ENCODE measurements at places on chromosomes 7 and 10. TPM values are rescaled to one million over a fixed set of nuclear protein-coding genes. Genes with fewer than 3 reads are reported as not detected.

DNA sequence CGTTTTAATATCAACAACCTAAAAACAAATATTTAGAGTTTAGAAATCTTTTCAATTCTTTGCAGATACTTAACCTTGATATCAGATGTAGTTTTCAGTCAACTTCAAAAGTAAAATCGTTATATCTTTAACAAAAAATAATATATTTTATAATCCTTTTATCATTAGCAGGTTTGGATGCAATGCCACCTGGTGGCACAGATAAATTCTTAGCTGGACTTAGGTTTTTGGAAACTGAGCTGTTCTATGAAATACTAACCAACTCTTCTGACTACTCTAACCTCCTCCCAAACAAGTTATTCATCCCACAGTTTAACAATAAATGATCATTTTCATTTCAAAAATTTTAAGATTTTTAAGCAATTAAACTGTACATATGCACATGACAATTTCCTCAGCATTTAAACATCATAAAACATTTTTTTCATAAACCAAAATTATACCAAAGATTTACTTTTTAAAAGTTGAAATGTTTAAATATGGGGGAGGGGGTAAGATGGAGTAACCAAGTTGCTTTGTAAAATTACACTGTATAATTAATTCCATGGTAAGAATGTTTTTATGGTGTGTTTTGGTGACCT lies 56.9 kb downstream of the HIBADH start:
- DNase-seq = no peak

GRCh38 chr10:77357611-77358310 lies 279.8 kb downstream of the KCNMA1 start:
- no peak for DNase-seq

GRCh38 chr7:48971173-48971572 lies 46.8 kb downstream of the CDC14C start:
- no peak for DNase-seq

DNA sequence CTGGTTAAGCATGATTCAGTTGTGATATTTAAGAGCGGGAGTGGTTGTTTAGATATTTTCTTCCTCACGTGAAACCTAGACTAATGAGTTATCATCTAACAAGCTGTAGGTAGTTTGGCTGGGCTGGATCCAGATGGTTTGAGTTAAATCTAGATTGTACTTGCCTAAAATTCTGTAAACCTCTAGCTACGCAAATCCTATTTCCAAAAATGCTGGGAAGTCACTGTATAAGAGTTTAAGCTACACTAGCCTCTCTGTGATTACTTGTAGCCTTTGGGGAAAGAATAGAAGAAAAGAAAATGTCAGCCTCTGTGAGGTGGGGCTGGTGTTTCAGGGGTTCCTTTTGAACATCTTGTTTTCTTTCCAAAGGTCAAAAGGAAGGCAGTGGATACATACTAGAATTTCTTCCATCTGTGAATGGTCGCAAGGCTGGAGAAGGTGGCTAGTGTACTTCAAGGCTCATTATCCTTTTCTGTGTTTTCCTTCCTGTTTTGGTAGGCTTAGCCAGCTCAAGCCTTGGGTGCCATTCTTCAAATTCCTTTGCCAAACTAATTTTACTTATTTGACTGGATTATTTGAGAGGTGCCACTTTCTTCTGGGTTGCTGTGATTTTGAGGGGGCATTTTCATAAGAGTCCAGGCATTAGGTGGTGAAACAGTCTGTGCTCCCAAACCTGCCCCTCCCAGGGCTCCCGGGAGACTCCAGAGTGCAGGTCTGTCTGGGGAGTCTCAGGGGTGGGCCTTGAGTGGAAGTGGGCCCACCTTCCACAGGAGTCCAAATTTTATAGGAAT lies 5.2 kb upstream of the EN2 start:
- DNase-seq = no peak

GRCh38 chr10:131805696-131806095 lies 95.1 kb upstream of the PPP2R2D start:
- DNase-seq = no peak

DNA sequence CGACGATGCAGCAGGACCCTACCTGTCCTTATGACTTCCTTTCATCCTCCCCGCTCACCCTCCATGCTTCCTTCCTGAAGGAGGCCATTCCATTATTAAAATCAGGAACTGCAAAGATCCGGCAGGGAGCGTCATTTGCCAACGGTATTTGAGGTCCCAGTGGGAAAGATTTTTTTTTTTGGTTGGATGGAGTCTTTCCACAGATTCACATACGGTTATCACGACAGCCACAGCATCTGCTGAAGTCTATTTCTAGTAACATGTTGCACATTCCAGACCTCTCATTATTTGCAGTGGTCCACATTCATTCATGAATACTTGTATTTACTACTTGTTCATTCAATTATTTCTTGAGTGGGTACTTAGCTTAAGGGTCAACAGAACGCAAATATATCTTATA lies 94.7 kb upstream of the LYZL2 start:
- DNase-seq = no peak

The EFCAB10 gene
- 1.4 TPM for polyA plus RNA-seq

GRCh38 chr10:80612261-80612660 lies 74.6 kb downstream of the SH2D4B start:
- DNase-seq = no peak

- no peak for DNase-seq
These were observed 246.0 kb upstream of the KMT2E start for GRCh38 chr7:104767826-104768536.

The GOLGA7B gene
- polyA plus RNA-seq = 0.06 TPM

- DNase-seq = no peak
These were observed 316.7 kb upstream of the NPSR1 start for GRCh38 chr7:34341326-34341725.

The ACTL6B gene
- not detected for polyA plus RNA-seq

- no peak for DNase-seq
These were observed 98.9 kb downstream of the SVIL start for GRCh38 chr10:29535778-29536453.

The ZNF117 gene
- 18.9 TPM for polyA plus RNA-seq

The GIMAP6 gene
- polyA plus RNA-seq = 14.0 TPM

DNA sequence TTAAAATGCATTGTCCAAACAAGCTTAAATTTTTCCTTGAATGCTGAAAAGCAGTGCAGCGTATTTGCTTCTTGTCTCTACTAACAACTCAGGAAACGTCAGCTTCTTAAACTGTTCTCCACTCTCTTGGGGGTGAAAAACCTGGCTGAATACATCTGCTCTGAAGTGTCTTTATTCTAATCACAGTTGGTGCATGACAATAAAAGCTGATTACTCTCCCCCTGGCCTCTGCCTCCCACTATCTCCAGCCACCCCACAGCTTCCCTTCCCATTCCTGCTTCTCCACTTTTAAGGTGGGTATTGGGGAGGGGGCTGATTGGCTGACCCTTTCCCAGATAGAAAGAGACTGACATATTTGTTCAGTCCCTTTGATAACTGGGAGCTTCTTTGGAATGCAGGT lies 456.0 kb downstream of the SORCS1 start:
- no peak for DNase-seq

The IFIT2 gene
- 5.5 TPM for polyA plus RNA-seq

GRCh38 chr10:6847561-6847960 lies 267.5 kb upstream of the PRKCQ start:
- DNase-seq = no peak

The MTG1 gene
- 43.2 TPM for polyA plus RNA-seq

DNA sequence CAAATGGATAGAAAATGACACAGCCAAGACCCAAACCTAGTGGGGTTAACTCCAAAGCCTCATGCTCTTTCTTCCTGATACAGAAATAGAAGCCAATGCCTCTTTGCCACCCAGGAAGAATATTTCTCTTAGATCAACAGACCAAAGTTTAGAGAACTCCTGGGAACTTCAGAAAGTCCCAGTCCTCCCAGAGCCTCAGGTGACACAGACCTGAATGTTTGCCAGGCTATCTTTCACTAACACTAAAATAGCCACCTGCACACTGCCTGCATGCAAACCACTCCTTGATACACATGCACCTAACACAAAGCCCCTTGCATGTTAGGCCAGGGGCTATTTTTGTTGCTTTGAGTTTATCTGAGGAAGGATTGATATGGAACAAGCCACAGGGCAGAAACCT lies 27.7 kb downstream of the LSM5 start:
- no peak for DNase-seq

DNA sequence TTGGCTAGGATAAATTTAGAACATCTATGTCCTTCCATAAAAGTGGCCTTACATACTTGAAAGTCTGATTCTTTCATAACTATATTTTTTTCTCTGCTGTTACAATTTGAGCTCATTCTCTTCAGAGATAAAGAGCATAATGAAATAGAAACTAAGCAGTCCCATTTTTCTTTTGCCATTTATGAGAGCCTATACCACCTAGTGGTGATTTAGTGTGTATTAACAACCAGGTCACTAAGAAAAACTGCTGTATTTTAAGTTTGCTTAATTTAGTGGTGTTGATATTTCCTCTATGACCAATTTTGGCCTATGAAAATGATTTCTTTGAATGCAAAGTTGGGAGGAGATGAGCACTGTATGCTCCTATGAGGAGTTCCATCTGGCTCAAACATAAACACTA lies 88.7 kb upstream of the ZWINT start:
- no peak for DNase-seq

- DNase-seq = no peak
These were observed 1016.5 kb downstream of the GRM8 start for GRCh38 chr7:126236261-126236660.

DNA sequence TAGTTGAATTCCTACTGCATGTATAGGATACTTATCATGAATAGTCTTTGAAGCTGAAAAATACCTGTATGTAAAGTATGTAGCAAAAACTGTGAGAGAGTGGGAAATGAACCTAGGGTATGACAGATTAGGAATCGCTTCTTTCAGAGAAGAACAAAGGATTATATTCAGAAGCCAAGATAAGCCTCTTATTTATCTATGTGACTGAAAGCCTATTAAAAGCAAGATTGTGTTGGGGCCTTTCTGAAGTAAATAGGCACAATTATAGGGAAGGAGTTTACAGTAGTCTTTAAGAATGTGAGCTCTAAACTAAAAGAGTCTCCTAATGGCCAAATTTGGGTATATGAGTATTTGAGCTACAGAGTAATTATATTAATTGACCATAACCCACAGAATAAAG lies 102.1 kb downstream of the MTERF1 start:
- DNase-seq = no peak

The CCL26 gene
- 1.00 TPM for polyA plus RNA-seq

- DNase-seq = no peak
These were observed 8.5 kb downstream of the CALML5 start for GRCh38 chr10:5490698-5491464.

DNA sequence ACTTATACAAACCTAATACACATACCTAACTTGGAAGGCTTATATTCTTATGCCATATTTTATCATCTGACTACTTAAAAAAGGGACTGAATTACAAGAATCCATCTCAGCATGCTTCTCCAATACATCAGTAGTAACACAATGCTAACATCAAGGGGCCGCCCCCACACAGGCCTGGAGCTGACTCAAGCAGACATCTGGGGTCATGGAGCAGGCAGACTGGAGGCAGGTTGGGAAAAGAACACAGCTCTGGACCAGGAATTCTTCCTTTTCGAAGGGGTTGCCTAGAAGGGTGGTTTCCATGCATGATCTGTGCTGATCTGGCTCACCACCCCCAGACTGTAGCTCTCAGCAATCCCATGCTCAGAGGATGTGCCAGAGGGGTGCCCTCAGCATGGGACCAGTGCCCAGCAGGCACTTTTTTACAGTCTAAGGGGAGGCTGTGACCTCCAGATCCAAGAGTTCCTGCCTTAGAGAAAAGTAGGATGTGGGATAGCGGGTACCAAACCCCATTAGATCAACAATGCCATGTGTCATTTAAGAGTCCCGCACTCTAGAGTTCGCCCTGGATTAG lies 26.1 kb upstream of the DUSP5 start:
- DNase-seq = no peak

DNA sequence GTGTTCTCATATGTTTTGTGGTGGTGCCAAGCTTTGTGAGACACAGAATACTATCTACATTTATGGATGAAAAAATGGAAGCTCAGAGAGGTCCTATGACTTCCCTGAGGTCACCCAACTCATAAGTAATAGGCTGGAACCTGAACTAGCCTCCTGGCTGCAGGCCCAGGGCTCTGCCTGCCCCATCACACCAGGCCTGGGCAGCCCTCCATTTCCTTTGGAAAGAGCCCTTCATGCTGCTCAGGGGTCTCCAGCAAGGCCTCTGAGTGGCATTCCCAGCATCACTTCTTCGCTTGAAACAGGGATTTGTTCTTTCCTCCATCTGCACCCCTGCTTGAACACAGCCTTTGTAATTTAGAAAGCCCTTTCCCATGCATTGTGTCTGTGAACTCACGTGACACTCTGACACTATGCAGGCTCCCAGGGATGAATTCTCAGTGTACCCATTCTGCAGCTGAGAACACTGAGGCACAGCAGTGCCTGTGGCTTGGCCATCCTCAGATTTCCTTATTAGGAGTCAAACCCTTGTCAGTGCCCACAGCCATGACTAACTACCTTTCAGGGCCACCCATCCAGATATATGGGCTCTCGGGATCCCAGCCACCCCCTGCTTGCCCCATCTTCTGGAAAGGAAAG lies 127.8 kb upstream of the PPIF start:
- no peak for DNase-seq

The EPHA1 gene
- polyA plus RNA-seq = 6.0 TPM

The PEX1 gene
- polyA plus RNA-seq = 23.3 TPM

- no peak for DNase-seq
These were observed 813.2 kb upstream of the AUTS2 start for GRCh38 chr7:68785036-68785435.

DNA sequence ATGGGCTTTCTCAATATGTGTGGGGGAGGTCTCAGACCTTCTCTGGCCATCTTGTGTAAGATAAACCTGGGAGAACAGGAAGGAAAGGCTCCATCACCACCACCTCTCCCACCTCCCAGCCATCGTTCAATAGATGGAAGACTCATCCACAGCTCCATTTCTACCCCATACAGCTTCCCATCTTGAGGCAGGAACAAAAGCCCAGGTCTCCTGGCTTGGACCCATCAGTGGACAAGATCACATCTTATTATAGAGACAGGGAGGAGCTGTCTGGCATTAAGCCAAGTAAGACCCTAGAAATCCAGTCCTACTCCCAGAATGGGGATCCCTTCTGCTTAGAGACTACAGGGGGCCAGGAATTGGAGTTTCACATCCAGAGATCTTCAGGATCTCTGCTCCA lies 150.3 kb downstream of the GFRA1 start:
- no peak for DNase-seq

DNA sequence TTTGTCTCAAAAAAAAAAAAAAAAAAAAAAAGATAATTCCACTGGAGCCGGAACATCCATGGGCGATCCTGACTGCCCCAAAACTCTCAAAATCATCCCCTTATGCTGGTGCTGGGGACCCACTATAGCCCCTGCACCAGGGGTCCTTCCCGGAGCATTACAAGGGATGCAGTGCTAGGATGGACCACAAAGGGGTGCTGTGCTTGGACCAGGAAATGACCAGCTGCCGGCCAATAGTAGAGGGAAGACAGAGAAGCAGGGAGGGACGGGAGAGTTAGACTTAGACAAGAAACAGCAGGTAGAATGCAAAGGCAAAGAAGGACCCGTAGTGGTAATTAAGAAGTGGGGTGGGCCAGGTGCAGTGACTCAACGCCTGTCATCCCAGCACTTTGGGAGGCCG lies 40.5 kb downstream of the RCC1L start:
- DNase-seq = no peak

Data from forelimb muscle (tissue), 1 donor.